ENCODE measurements at places on chromosomes 12 and 14. TPM values are rescaled to one million over a fixed set of nuclear protein-coding genes. Genes with fewer than 3 reads are reported as not detected.

The TPH2 gene
- polyA plus RNA-seq, result 0.18 TPM

The POTEM gene
- polyA plus RNA-seq, result not detected

The BCL2L14 gene
- 1.3 TPM for polyA plus RNA-seq

The SLC6A15 gene
- 0.37 TPM for polyA plus RNA-seq

The KRT2 gene
- not detected for polyA plus RNA-seq

The AKAP5 gene
- polyA plus RNA-seq, result 7.4 TPM

The KIF26A gene
- 14.5 TPM for polyA plus RNA-seq

The EIF5 gene
- polyA plus RNA-seq, result 257 TPM

The NGB gene
- not detected for polyA plus RNA-seq

GRCh38 chr14:70785556-70785955, 23.8 kb downstream of the MAP3K9 start:
- DNase-seq, result no peak

GRCh38 chr14:86712176-86712575, 1182.2 kb downstream of the FLRT2 start:
- no peak for DNase-seq

DNA sequence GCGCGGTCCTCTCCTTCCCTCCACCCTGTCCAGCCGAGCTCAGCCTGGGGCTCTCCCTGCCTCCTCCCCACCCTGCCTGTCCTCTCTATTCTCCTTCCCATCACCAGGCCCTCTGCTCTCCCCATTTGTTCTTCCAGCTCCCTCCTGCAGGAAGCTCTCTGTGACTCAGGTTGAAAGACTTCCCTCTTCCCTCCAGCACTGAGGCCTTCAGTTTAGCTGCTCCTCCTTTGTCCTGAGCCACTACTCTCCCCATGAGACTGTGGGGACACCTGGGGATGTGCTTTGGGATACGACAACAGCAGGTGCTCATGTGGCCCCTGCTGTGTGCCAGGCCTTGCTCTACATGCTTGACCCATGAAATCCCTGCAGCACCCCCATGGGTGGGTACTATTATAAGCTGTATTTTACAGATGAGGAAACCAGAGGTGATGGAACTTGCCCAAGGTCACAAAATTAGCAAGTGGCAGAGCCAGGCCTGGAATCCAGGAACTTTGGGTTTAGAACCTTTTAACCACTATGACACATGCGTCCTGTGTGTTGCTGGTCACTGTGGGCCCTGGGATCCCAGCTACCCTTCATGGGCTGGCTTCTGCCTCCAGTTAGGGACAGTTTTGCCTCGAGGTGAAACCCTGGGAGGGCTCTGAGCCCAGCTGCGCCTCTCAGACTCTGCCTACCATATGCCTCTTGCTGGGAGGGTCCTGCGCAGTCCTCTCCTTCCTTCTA, 5.5 kb downstream of the KRT80 start:
- DNase-seq, result no peak

GRCh38 chr12:110791589-110791988, 48.9 kb upstream of the PPP1CC start:
- DNase-seq, result no peak

DNA sequence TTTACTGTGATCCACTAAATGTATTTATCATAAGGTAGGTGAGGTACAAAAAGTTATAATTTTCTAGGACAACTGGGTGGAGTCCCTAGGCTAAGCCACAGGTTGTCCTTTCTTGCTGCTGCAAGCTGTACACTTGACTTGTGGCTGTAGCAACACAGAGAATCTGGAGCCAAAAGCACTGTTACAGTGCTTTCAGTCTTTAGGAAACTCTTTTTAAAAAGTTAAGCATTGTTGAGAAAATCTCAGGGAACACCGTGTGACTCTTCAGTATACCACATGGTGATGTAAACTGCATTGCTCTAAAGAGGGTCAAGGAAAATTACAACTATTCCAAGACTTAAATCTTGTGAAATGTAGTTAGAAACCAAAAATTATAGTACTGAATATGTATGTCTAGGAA, 11.4 kb downstream of the SLC15A5 start:
- DNase-seq, result no peak

DNA sequence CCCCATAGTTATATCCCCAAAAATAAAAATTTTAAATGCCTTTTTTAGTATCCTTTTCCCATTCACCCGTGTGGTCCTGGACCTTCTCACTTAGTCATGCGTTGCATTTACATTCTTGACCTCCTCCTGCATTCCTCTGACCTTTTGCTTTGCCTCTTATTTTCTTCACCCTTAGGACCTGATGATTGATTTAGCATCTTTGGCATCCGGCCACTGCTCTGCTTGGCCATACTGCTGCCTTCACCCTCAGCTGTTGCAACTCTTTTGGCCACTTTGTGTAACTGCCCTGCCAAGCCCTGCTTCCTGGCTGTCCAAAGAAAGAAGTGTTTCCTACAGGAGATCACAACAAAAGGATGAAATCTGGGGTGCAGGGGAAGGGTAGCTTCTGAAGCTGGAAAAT, 48.8 kb upstream of the SLC38A4 start:
- DNase-seq, result no peak

DNA sequence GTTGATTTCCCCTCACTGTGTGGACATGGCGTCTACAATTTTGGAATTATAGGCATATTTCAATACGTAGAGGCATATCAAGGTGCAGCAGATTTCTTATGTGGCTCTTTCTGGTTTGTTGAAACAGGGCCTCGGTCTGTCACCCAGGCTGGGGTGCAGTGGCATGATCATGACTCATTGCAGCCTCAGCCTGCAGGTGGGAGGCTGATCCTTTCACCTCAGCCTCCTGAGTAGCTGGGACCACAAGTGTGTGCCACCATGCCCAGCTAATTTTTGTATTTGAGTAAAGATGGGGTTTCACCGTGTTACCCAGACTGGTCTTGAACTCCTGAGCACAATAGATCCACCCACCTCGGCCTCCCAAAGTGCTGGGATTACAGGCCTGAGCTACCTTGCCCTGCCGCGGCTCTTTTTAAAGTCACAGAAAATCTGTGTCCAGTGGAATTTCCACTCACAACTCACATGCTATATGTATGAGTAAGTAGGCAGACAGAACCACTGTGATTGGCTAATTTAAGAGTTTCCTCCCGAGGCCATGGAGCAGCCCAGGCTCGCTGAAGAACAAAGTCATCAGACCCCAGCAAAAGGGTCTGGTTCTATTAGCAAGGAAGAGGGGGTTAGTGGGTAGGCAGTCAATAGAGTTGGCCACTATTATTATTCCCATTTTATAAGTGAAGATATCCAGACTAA, 9.1 kb downstream of the GNG2 start:
- DNase-seq, result no peak

GRCh38 chr12:89210277-89210676, 142.0 kb downstream of the DUSP6 start:
- DNase-seq, result no peak

- no peak for DNase-seq
Measured at GRCh38 chr12:5222011-5222461, 178.4 kb downstream of the KCNA5 start.

DNA sequence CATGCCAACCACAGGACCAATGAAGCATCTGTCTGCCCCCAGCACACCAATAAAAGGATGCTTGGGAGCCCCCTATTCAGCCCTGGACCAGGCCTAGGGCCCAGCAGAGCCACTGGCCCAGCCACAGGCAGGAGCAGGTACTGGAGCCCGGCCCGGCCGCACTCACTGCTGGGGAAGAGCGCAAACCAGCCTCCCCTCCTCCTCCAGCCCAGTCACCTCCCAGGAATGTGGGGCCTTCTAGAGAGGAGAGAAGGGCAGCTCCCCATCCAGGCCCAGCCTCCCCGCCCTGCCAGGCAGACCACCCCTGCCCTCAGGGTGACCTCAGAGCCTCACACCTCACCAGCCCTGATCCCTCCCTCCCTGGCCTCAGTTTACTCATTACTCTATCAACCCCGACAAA, 56.2 kb downstream of the CCNK start:
- no peak for DNase-seq

DNA sequence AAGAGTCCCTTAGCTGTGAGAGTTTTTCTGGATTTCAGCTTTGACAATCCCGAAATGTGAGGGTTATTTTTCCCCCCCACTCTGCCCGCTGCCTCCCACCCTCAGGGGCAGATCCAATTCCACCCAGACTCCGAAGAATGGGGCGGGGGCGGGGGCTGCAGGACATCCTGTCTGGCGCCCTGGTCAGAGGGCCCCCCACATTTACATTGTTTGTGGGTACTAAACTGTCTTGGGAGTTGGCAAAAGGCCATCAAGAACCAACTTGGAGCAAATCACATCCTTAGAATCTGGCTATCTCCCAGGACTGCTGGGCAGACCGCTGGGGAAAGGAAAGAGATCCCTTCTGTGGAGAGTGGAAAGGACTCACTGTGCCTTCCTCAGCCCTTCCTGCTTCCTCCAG, 2.4 kb downstream of the EMP1 start:
- no peak for DNase-seq

DNA sequence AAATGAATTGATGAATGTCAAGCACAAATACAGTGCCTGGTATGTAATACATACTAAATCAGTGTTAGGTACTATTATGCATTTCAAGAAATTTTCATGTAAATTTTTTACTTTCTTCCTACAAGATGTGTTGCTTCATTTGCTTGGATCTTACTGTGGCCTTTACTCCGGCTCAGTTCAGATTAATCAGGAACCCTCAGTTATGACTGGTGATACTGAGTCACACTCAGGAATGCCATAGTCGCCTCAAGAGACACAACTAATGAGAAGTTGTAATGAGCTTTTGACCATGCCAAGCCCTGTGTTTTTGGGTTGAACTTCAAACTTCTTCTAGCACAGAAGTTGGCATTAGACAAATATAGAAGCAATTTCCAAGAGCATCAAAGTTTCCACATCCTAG, 96.0 kb downstream of the TGFB3 start:
- DNase-seq, result no peak

DNA sequence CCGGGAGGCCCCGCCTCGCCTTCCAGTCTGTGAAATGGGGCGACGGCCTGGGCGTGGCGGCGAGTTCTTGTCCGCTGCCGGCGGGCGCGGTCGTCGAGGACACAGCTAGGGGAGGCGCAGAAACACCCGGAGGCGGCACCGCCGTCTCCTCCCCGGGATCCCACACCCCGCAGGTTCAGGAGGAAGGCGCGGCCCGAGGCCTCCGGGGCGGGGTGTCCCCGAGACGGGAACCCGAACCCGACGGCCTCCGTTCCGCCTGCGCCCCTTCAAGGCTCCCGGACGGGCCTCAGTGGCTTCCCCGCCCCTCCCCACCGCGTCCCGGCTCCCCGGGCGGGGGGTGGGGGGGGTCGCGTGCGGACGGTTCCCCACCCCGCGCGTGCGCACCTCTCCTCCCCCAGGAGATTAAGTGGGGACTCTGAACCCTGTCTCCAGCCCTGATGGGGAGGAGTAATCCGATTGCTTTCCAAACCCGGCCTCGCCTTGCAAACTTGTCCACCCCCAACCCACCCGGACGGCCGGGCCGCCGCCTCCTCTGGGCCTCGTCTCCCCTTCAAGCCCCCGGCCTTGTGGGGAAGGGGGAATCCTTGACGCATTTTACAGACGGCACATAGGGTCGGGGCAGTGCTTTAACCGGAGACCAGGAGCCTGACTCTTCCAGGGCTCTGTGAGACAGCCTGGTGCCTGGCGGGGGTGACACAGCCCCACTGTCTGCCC, 35.3 kb upstream of the ANKRD9 start:
- DNase-seq, result no peak

DNA sequence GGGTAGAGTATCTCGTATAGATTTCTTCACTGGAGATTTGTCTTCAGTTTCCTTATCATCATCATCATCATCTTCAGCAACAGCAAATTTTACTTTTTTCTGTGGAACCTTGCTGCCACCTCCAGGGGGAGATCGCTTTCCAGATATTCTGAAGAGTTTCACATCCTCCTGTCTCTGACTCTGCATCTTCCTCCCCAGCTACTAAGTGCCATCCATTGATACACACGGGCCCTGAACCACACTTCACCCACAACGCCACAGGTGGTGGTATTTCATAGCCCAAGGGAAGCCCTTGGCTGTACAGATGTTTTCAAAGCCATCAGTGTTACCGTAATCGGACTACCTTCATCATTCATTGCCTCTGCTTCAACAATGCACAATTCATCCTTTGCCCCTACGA, 82.2 kb downstream of the PPP2R5C start:
- DNase-seq, result no peak

DNA sequence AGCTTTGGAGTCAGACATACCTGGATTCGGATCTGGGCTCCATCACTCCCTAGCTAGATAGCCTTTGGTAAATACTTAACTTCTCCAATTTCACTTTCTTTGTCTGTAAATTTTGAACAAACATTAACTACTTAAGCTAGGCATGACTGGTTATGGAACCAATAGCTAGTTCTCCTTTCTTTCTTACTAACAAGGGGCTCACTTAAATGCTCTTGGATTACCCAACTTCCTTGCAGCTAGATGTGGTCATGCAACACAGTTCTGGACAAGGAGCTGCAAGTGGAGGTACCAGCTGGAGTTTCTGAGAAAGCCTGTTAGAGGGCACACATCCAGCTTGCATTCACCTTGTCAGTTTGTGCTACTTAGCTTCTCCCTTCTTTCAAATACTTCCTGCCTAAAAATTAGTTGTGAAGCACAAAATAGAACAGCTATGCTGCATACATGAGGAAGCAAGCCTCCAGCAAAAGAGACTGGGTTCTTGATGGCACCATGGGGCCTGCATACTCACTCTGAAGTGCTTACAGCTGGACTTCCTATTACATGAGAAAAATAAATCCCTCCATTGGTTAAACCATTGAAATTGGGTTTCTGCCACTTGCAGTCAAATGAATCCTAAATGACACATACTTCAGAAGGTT, 210.1 kb upstream of the EEA1 start:
- no peak for DNase-seq

DNA sequence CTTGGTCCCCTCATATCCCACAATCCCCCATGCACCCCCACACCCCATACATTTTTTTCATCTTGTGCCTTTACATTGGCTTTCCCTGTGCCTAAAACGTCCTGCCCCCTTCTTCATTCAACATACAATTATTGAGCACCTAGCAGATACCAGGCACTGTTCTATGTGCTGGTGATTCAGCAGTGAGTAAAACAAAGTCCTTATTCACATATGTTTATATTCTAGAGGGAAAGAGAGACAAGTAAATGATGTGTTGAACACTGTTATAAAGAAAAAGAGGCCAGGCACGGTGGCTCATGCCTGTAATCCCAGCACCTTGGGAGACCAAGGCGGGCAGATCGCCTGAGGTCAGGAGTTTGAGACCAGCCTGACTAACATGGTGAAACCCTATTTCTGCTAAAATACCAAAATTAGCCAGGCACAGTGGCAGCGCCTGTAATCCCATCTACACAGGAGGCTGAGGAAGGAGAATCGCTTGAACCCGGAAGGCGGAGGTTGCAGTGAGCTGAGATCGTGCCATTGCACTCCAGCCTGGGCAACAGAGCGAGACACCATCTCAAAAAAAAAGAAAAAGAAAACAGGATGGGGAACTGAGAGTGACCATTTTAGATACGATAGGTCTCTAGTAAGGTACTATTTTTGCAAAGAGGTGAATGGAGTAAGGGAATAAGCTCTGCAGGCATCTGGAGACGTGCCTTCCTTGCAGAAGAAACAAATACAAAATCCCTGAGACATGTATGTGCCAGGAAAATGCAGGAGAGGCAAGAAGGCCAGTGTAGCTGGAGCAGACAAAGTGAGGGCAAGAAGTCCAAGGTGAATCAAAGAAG, 12.2 kb downstream of the SLC7A7 start:
- no peak for DNase-seq
